ENCODE measurements at places on chromosomes 3 and 15.

DNA sequence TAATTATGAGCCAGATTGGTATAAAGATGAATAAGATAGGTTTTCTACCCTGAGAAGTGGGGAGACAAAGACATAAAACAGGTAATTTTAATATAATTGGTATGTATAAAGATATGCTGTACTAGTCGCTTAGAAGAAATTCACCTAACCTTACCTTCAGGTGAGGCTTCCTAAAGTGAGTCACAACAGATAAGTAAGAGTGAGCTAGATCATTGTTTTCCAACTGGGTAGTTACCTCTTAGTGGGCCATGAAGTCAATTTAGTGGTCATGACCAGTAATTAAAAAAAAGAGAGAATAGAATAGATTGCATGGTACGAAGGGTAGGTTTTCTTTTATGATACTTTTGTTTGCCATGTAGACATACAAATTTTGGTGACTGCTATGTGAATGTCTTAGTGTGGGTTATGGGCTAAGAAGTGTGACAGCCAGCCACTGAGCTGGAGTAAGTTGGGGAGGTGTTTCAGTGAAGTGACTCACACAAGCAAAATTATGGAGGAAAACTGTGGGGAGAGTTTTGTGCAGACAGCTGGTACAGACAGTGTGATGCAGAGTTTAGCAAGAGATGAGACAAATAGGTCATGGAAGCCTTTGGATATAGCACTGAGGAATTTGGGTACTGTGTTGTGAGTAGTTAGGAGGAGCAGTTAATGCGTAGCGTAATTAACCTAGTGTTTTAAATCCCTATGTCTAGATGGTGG, 8.2 kb downstream of the TRNT1 start:
- DNase-seq, result no peak

DNA sequence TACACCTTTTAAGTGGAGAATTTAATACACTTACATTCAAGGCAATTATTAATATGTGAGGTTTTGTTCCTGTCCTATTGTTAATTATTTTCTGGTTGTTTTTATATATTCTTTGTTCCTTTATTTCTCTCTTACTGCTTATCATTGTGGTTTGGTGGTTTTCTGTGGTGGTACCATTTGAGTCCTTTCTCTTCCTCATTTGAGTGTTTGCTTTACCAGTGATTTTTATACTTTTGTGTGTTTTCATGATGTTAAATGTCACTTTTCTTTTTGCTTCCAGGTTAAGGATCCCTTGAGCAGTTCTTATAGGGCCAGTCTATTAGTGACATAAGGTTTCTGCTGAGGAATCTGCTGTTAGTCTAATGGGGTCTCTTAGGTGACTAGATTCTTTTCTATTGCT, 116.5 kb downstream of the LRRK1 start:
- no peak for DNase-seq

DNA sequence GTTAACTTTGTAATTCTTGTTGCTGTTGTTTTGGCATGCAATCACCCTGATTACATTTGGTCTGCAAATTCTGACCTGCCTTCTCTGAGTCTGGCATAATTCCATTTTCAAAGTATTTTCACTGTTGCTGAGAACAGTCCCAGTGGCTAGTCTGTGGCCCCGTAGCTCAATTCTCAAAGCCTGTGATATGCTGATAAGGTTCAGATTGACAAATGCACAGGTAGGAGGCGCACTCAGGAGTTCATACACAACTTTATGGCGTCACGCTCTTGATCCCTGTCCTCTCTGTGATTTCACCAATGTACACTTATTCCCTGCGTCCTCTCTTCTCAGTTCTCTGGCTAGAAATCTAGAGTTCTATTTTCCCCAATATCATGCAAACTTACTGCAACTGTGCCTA, 376.6 kb upstream of the SLCO3A1 start:
- no peak for DNase-seq

DNA sequence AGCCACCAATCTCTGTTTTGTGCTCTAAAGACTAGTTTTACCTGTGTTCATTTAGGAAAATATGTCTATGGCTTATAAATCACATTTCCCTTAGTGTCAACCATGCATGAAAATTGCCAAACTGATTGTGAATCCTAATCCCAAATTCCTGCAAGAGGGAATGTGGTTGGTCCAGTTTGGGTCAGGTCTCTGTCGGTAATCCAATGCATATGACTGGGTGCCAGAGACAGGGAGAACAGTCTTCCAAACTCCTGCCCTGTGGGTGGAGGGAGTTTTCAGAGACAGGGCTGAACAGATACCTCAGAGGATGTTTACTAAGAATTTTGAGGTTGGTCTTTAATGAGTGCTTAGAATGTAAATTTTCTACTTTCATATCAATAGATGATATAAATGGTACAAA, 300.5 kb upstream of the ARL6 start:
- no peak for DNase-seq

DNA sequence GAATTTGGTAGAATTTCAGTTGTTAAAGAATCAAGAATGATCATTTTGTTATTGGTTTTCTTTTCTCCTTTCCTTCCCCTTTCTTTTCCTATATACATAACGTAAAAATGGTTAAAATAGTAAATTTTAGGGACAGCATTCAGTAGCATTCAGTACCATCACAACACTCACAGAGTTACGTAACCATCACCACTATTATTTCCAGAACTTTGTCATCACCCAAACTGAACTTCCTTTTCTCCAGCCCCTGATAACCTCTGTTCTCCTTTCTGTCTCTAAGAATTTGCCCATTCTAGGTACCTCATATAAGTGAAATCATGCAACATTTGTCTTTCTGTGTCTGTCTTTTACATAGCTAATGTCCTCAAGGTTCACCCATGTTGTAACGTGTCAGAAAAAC, 165.3 kb downstream of the AKAP13 start:
- no peak for DNase-seq

GRCh38 chr3:160401291-160402095, 2.0 kb downstream of the SMC4 start:
- DNase-seq, result no peak

GRCh38 chr15:78830514-78831228, 19.4 kb upstream of the ADAMTS7 start:
- no peak for DNase-seq

GRCh38 chr3:114874522-114874971, 272.5 kb downstream of the ZBTB20 start:
- no peak for DNase-seq

DNA sequence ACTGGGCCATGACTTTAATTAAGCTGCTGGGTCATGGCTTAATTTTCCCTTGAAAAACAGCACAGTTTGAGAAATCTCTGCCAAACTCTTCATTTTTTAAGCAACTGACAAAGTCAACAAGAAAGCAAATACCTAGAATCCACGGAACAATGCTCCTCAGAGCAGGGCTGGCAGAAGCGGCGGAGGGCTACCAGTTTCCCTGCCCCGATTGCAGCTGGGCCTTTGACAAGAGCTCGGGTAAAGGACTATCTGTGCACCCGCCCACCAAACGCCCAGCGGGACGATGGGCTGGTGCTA, 1.2 kb downstream of the GOLIM4 start:
- DNase-seq, result peak; percentile 70

DNA sequence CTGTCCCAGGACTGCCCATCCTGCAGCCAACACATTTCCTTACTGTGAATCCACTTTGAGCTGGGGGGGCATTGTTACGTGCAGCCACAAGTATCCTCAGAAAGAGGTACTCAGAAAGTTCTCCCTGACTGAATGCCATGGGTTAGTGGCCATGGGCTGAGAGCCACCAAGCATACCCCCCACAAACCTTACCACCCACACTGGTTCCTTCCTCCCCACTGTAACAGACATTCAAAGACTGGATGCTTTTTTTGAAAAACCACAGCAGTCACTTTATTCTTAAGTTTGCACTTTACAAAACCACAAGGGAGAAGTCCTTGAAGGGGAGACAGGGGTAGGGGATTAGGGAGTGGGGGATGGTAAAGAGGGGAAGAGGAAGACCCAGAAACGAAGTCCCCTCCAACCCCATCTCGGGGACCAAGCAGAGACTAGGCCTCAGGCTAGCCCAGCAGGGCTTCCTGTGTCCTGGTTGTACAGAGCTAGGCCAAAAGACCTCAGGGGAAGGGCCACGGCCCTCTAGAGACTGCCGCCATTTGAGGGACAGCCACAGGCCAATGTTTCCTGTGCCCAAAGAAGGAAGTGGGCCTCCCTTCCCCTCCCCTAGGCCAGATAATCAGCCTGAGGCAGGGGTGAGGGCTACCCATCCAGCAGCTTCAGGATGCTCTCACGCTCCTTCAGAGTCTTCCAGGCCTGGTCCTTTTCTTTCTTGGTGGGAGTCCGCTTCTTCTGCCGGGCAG, 10.1 kb upstream of the CAMK1 start:
- DNase-seq, result no peak

DNA sequence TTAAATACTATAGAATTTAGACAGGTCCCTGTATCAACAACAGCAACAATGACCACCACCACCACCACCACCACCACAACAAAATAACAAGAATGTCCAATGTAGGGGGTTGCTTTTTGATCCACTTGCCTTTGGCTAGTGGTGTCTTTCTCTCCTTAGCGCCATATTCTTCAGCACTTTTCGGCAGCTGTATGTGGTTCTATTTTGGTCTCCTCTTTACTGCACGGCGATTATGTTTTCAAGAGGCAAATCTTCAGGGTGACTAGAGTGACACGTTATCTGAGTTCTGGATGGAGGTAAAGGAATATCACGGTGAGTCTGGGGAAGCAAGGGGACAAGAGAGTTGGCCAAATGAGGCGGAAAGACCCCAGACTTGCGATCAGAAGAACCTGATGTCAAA, 56.1 kb downstream of the ST6GAL1 start:
- no peak for DNase-seq

DNA sequence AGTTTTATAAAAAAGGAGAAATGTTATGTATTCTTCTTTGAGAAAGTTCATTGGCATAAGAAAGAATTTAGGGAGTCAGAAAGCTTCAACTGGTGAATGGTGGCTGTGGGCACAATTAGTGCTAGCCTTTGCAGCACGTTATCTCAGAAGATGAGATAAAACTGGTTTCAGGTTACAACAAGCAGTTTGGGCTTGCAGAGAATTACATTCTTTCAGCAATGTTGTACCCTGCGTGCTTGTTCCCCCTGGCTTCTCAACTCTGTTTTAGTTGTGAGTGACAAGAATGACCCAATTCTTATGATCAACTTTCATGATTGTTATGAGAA, 31.6 kb upstream of the ACP3 start:
- no peak for DNase-seq

- DNase-seq, result no peak
These were observed 221.8 kb downstream of the FMN1 start for GRCh38 chr15:32972686-32973085.

GRCh38 chr3:134795746-134796280, 753 bp downstream of the EPHB1 start:
- DNase-seq, result peak; percentile 61

- peak; percentile 48 for DNase-seq
These were observed 425.8 kb downstream of the ERC2 start for GRCh38 chr3:56042326-56042951.

DNA sequence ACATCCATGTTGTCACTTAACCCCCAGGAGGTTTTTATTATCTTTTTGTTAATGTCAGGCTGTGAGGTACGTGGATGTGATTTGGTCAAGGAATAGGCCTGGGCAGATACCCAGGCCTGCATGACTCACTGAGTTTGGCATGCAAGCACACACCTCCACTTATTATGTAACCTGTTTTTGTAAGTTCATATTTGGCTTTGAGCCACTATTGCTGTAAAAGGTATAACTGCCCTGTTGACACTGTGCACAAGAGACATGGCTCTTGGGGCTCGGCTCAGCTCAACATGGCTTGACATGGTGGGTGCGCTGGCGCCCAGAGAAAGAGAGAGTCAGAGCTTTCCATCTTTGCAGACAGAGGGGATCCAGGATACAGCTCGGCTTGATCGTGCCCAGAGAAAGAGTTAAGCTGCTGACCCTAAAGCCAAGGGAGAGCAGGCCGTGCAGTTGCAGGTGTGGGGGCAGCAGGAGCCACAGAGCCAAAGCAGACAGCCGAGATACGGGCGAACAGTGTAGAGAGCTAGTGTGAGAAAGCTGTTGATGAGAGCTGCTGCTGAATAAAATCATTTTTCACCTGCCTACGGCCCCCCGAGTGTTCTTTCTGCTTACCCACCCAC, 67.9 kb upstream of the UNC13C start:
- DNase-seq, result no peak
